Heart left ventricle (tissue), 16 donors: ENCODE measurements at places on chromosomes 2 and 18. TPM values are rescaled to one million over a fixed set of nuclear protein-coding genes. Genes with fewer than 3 reads are reported as not detected.

DNA sequence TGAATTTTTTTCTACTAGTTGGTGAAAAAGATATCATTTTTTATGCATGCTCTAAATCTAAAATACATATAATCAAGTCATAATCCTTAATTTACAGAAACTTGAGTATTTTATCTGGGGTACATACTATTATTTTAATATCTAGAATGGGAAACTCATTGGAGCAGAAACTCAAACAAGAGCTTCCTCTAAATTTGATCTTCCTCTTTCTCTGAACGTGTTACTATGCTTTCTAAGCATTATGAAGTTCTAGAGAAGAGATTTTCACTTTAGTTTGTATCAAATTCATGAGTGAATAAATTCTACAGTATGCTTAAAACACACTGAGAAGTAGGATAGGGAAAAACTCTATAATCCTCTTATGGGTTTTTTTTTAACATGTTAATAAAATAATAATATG, 20.6 kb upstream of the SLC38A11 start:
- no peak overlapping the region for H3K4me3 ChIP-seq
- DNase-seq, result no peak
- no peak overlapping the region for H3K27ac ChIP-seq
- no peaks in the 10 kb centered on the region for H3K4me1 ChIP-seq
- H3K27me3 ChIP-seq, result no peaks in the 10 kb centered on the region

- H3K27ac ChIP-seq, result peak overlapping the region; percentile 56
- no peaks in the 10 kb centered on the region for H3K27me3 ChIP-seq
- peak overlapping the region; percentile 49 for H3K4me3 ChIP-seq
Observed at GRCh38 chr2:218387369-218388194, 5.5 kb downstream of the SLC11A1 start.

DNA sequence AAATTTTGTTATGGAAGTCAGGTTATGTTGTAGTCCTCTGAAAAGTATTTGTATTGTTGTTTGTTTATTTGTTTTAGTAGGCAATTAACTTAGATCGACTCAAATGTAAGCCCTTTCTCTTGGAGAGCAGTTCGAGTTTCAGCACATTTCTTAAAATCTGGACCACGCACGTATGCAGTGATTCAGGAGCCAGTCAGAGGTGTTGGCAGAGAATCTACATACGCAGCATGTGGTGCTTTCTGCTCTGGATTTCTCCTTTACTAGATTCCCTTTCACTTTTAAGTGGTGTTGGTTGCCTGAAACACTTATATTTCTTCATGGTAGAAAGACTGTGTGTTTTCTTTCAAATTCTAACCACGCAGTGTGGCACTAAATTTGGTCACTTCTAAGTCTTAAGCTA, 773.9 kb upstream of the LRATD1 start:
- no peak for DNase-seq
- H3K4me3 ChIP-seq, result no peak overlapping the region
- no peaks in the 10 kb centered on the region for H3K36me3 ChIP-seq
- H3K4me1 ChIP-seq, result no peaks in the 10 kb centered on the region

DNA sequence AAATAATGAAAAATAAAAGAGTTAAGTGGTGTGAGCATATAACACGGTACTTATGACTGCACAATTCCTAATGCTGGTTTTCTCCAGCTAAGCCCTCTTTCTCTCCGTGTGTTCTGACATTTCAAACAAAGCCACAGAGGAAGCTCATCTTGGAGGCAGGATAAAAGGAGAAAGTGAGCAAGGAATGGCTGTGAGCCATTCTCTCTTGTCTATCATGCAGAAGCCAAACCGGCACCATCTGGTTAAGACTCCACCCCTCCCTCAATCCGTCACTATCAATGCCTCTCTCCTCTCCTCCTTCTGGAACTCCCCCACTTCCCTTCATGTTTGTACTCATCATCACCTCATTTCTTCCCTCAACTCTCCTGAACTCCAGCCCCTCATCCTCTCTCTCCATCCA, 210.4 kb downstream of the TMEM163 start:
- H3K27me3 ChIP-seq, result no peaks in the 10 kb centered on the region
- DNase-seq, result no peak
- H3K36me3 ChIP-seq, result no peaks in the 10 kb centered on the region
- H3K4me3 ChIP-seq, result no peak overlapping the region
- H3K27ac ChIP-seq, result no peak overlapping the region

MARS2 gene
- total RNA-seq, result 6.2 TPM
